Stimulated activated CD8-positive, alpha-beta memory T cell treated with anti-CD3 and anti-CD28 coated beads, Interleukin-15, amount 100 ng/mL, for 4 hours (primary cell): ENCODE measurements at places on chromosomes 7 and 10.

DNA sequence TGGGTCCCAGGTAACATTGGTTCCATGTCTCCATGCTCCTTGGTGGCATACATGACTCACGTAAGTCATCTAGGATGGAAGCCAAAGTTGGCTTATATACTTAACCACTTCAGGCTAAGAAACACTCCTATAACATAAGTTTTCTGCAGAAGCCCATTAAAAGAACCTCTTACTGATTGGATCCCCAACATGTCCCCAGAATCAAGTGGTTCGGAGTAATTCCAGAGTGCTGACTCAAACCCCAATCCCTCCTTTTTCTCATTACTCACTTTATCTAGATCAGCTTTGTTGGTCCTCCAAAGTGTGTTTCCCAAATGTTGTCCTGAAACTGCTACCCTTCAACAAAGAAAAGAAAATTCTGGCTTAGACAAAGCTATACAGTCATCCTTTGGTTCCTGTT is 10.1 kb upstream of the ATOH7 start:
- no peak for DNase-seq

- DNase-seq = no peak
Observed at GRCh38 chr7:26237035-26237807, 35.7 kb downstream of the CBX3 start.

- no peak for DNase-seq
Observed at GRCh38 chr10:1057106-1057657, 997 bp downstream of the WDR37 start.

DNA sequence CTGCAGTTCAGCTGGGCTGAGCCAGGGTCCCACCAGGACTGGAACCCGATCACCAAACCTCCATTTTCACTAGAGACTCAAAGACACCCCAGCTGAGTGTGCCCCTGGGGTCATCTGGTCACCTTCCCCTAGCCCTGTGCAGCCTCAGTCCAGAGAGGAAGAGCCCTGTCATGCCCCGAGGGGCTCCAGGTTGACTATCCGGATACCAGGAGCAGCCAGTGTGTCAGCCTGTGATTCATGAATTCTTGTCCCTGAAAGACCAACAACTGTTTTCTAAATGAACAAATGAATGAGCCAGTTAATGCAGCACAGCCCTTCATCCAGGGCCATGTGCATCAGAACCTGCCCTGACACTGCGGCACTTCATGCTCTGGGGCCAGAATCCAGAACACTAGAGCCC is 201.9 kb upstream of the TCERG1L start:
- no peak for DNase-seq
